NCI-H1417 treated with DMSO at 0.1 percent for 48 hours (cell line): ENCODE measurements at places on chromosomes 4 and X.

DNA sequence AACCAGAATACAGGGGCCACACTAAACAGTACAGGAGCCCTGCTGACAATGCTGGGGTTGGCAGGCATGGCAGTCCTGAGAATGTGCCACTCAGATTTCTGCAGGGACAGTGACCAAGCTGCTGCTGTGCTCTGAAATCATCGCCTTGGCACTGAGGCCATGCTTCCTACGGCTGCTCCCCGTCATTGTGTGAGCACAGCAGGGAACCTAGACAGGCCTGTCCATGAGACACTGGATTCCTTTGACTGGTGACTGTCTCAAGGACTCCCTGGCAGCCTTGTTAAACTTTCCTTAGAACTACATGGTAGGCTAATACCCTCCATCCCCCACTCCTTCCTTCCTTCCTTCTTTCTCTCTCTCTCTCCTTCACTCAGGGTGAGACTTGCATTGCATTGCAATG is 111.4 kb downstream of the LUZP4 start:
- no peak for DNase-seq

DNA sequence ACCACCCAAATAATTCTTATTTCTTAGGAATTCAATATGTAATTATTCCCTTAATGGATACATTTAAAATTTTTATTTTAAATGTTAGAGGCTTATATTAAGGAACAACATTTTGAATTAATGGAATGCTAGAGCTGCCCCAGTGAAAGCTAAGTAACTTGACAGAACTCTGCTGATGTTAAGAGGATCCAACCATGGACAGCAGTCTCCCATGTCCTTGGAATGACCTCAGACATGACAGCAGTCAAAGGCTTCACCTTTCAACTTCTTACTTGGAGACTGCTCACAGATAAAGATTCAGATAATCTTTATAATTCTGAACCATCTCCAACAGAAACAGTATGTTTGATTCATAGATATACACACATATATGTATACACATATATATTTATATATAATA is 17.2 kb downstream of the PDLIM3 start:
- no peak for DNase-seq

GRCh38 chr4:144340931-144341330 is 200.4 kb upstream of the GYPA start:
- no peak for DNase-seq

GRCh38 chrX:116031331-116031730 is 139.2 kb upstream of the AGTR2 start:
- no peak for DNase-seq

DNA sequence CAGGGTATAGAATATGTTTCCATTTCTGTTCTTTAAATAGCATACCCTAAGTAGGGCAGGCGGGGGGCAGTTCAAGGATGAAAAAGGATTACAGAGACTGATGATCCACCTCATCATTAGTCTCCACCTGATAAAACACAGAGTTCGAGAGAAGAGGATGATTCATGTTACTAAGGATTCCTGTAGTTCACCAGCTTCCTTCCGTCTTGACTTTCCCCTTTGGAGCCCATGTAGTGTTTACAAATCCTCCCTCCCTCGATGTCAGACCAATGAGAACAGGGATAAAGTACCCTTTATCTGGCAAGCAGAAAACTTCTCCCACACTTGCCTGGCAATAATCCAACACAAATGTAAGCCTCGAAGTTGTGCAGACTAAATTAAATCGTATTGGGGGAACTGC is 526.3 kb upstream of the FAM241A start:
- no peak for DNase-seq

GRCh38 chr4:48483777-48484493 is 792 bp downstream of the SLC10A4 start:
- no peak for DNase-seq

GRCh38 chr4:86594559-86595425 is 677 bp downstream of the PTPN13 start:
- DNase-seq, result no peak

GRCh38 chr4:142414366-142414990 is 431.6 kb downstream of the INPP4B start:
- DNase-seq, result no peak

- DNase-seq, result no peak
Measured at GRCh38 chrX:128816919-128817318, 706.4 kb downstream of the SMARCA1 start.

DNA sequence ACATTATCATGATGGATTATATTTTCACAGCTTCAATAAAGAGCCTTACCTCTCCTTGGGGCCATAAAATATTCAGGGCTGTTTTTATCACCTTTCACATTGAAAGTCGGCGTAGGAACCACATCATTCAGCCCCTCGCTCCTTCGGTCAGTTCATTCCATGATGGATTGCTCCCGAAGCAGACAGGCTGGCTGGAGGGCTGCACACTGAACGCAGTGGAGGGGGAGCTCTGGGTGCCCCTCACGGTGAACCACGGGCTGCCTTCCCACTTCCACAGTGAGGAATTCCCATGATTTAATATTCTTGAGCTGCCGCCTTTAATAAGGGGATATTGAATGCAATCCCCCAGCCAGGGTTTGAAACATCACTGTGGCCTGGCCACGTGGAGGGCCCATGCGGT is 16.0 kb downstream of the PPP2R2C start:
- DNase-seq, result no peak

GRCh38 chr4:57989430-57989829 is 879.2 kb upstream of the IGFBP7 start:
- DNase-seq, result no peak
